ENCODE measurements at places on chromosomes 5 and 9.

DNA sequence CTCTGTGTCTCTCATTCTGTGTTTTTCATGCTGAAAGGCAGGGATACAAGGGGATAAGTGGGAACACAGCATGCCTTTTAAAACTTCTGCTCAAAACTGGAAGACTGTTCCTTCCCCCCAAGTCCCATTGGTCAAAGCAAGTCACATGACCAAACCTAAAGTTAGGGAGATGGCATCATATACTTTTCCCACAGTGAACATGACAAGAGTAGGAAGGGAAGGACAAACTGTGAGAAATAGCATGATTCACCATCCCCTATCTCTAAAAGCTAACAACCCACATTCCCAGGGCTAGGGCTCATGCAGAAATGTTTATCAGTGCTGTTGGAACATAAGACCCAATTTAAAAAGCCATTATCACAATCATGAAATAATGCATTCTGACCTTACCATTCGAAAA, 24.2 kb upstream of the SHISAL2B start:
- no peak for DNase-seq

GRCh38 chr9:89339807-89340206, 21.5 kb downstream of the SECISBP2 start:
- DNase-seq: no peak

- no peak for DNase-seq
Observed at GRCh38 chr5:159100782-159101646, 1.3 kb upstream of the EBF1 start.

DNA sequence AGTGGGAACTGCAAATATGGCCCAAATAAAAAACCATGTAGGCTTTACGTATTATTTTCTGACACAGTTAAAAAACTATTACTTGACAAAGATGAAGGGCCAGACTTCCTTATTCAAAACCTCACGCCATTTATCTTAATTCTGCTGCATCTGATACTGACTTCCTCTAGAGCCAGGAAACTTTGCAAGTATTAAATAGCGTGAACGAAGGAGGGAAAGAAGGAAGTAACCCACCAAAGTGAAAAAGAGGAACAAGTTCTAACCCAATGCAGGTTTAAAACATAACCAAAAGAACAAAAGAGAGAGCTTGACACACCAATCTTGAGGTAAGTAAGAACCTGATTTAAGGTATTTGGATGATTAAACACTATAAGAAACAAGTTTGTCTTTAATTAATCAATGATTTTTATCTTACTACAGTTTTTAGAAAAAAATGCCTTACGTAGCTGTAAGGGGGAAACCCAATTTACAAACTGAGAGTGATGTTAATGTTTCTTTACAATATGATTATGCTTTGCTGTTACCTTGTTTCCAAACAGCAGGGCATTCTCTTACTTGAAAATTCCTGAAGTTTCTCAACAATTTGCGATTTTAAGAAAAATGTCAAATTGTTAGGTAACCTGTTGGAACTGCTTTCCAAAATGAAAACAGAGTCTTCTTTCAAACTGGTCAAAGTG, at the start of gene GAPT:
Gene GAPT, plus strand, starts transcription at position 220 of the 677 bp plus-strand sequence. CDS start 3,102 bp downstream, outside the sequence.
- DNase-seq: no peak

DNA sequence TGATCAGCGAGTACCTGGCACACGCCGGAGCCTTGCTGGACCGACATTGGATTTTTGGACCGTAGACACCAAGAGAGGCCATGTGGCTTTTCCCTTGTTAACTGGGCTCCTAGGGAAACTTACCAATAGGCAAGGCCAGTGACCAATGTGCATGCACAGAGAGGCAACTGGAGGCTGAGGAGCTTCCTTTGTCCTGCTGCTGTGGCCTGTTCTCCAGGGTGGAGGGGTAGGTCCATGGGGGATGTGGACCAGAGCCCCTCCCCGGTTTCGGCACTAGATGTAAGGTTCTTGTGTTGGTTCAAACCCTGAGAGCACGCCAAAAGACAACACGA, 34.8 kb upstream of the ANXA2R start:
- no peak for DNase-seq

DNA sequence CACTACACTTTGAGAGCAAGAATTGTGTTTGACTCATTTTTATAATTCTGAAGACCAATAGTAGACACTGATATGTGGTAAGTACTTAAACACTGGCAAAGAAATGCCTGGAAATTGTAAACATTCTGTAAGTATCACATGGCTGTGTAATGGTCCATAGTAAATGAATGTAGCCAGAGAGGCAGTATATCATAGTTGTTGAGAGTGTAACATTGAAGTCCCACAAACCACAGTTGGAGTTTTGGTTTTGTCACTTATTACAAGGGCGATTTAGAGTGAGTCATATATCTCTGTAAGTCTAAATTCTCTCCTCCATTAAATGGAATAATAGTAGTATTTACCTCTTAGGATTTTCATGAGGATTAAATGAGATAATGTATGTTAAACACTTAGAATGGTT, 181.1 kb upstream of the MEF2C start:
- DNase-seq: no peak

Measured in stimulated activated CD4-positive, alpha-beta T cell treated with anti-CD3 and anti-CD28 coated beads, Interleukin-2, amount 100 ng/mL, for 4 hours (primary cell).